ENCODE measurements at places on chromosomes 1 and 21.
A peak's percentile ranks its signal among the peaks of the same experiment; 100 is the strongest.

DNA sequence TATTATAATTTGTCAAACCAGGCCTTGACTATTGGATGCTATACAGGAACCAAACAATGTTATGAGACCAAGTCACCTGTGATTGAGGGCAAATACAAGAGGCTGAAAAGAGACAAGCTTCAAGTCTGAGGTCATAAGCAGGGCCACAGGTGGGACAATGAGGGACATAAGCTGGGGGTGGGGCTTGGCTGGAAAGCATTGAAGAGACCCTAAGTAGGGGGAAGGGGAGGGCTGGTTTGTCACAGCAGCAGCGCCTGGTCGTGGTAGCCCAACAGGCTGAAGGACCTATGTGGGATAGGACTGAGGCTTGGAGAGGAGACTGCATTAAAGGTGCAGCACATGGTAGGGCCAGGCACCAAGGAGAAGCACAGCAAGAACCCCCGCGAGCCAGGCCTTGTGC is 17.9 kb downstream of the HMGN2 start:
- no peak for DNase-seq

GRCh38 chr1:48236716-48237470 is 14.4 kb downstream of the SLC5A9 start:
- no peak for DNase-seq

DNA sequence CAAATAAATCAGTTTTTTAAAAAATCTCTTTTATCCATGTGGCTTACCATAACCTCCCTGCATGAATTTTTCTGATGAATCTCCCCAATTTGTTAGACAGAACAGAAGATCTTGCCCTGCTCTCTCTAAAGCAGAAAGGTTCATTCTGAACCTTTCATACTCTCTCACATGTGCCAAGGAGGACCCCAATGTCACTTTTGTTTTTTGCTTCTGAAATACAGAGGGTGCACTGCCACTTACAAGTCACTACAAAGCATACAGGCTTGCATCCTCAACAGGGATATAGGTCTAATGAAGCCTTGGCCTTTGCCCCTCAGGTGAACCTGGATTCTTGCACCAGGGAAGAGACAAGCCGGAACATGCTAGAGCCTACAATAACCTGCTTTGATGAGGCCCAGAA is 4.8 kb downstream of the RGS4 start:
- no peak for DNase-seq

- DNase-seq = no peak
Measured at GRCh38 chr21:42461881-42462877, 33.8 kb downstream of the RSPH1 start.

DNA sequence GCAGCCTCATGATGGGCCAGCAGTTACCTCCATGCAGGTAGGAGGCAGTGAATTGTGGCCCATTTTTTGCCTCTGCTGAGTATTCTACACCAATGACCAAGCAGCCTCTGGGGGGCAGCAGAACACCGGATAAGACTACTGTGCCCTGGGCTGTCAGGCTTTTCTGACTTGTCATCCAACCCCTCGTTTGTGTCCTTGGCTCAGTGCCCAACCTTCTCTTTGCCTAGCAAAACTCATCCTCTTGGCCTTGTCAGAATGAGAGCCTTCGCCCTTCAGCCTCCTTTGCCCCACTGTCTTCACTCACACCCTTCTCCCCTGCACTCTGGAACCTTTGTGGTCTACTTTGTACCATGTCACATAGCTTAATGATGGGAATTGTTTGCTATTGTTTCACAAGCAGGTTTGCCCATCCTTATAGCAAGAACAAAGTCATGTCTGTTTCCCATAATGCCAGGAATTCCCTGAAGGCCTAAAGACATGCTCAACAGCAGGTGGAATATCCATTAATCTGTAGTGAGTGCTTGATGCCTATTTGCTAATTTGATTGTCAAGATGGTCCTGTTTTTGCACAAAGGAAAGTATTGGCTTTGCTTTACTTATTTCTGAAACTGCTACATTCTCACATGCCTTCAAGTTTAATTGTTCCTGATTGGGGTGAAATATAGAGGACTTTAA is 255.9 kb downstream of the HHAT start:
- peak; percentile 85 for DNase-seq

GRCh38 chr21:26148840-26149354 is 21.7 kb downstream of the APP start:
- DNase-seq = no peak

- DNase-seq = no peak
Measured at GRCh38 chr21:31145274-31145673, 107.0 kb upstream of the KRTAP19-8 start.

DNA sequence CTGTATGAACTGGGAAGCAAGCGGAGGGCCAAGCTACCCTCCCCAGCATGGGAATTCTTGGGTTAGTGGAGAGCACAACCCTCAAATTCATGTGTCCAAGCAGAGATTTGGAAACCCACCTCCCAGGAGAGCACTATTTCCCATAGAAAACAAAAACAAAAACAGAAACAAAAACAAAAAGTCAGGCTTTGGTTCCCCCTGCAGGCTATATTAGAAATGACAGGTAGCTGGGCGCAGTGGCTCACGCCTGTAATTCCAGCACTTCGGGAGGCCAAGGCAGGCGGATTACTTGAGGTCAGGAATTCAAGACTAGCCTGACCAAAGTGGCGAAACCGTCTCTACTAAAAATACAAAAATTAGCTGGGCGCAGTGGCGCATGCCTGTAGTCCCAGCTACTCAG is 10.8 kb downstream of the MINDY1 start:
- peak; percentile 17 for DNase-seq

- no peak for DNase-seq
Measured at GRCh38 chr1:66521721-66522365, 12.1 kb upstream of the SGIP1 start.

DNA sequence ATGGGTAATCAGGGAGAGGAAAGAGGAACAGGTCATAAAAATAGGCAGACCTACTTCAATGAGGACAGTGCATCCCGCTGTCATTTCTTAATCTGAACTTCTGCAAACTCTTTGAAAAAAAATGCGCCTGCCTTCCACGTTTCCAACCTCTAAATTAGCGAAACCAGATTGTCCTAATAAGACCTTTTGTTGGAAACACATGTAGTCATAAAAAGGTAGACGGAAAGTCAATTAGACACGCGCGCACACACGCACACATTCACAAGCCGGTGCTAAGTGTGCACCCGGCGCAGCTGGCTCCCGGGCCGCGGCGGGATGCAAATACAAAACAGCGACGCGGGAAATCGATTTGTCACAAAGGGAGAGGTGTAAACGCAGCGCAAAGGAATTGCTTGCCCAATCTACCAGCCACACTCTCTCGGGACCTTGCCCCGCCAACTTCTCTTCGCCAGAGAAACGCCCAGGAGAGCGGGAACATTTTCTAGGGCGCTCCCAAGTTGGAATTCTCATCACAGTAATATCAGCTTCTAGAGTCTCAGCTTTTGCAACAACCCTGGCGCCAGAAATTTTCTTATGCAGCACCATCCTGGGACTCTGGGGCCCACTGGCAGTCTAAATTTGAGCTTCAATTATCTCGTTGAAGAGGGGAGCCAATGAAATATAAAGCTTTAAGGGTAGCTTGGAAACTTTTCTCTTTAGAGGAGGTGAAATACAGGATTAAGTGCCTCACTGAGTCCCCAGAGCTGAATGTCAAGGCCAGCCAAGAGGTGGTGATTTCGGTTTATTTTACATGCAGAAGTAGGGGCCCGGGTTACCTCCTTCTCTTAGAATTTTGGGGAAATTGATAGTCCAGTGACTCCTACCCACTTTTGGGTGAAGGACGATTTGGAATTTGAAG is 4.5 kb downstream of the PRRX1 start:
- no peak for DNase-seq

DNA sequence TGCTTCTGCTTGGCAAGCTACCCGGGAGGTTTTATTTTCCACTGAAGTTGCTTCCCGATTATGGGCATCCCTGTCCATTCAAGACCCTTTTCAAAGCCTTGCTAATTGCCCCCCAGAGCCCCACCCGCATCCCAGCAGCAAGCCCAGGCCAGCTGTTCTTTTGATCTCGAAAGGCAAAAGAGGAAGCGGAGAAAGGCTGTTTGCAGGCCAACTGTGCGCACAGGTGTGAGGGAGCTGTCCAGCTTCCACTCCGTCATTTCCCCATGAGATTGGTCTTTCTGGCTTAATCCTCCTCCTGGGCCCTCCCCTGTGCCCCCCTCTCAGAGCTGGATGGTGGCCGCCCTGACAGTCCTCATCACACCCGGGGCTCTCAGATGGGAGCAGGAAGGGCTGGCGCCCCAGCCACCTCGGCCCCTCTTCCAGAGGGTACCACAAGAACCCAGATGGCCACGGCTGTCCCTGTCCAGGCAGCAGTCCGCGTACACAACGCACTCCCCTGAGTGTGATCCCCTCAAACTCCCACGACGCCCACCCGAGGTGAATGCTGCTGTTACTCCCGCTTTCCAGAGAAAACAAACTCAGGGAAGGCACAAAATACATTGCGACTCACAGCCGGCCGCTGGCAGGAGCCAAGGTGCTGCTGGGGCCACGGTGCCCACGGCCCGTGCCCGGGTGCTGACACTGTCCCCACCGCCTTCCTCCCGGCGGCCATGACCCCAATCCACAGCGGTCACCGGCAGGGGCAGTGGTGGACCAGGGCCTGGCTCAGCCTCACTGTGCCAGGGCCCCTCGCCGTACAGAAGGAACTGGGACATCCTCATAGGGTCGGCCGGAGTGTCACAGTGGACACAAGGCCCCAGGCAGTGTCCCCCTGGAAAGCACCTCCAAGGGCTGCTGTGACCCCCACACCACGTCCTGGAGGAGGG is 121.9 kb downstream of the CRYAA start:
- no peak for DNase-seq

DNA sequence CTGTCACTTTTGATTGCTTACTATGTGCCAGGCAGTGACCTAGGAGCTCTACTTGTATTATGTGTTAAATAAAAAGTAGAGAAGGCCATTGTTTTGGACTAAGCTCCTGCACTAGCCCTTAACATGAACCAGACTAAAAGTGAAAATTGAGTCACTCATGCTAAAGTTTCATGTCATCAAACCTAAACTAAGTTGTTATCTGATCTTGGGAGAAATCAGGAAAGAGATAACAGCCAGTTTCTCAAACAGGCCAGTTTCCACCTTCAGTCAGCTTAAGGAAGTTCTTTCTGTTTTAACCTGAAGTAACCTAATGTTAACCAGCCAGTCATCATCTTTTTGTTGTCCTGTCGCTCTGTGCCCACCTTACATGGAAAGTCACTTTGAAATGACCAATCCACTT is 102.1 kb upstream of the MARK1 start:
- no peak for DNase-seq

DNA sequence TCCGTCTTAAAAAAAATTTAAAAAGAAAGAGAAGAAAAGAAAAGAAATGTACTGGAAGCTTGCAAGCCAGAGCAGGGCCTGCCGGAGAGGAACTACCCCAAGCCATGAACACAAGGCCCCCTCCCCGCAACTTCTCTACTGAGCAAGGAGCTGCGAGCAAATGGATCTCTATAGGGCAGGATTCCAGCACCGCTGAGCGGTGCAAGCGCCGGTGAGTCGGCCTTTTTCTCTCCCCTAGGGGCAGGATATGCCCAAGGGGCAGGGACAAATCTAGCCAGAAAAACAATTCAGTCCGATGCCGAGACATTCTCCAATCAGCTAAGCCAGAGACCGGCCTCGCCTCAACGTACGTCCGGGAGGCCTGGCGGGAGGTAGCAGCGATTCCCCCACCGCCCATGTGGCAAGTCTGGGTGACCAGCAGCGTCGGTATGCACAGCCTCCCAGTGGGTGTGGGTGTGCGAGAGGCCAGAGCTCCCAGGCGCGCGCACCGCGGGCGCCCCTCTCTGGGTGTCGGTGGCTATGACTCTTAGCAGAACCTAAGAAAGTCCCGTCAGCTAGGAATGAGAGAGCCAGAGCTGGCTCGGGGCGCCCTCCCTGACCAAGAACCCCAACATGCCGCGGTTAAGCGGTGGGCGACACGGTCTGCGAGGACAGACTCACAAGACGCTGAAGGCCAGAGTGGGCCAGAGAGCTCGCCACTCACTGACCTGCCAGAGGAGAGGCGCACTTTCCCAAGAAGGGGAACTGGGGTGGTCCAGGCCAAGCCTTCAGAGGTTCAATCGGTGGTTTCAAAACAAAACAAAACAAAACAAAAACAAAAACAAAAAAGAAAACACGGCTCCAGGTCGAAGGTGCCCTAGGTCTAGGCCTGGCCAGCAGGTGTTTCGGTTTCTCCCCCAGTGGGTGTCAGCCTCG is 1.9 kb downstream of the CSMD2 start:
- peak; percentile 79 for DNase-seq

DNA sequence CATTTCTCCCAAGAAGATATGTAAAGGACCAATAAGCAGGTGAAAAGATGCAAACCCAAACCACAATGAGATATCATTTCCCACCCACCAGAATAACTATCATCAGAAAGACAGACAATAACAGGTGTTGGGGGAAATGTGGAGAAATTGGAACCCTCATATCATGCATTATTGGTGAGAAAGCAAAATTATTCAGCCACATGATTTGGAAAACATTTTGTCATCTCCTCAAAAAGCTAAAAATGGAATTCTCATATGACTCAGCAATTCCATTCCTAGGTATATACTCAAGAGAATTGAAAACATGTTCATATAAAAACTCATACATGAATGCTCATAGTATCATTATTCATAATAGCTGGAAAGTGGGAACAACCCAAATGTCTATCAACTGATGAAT is 25.1 kb upstream of the RNF186 start:
- DNase-seq = no peak

- DNase-seq = no peak
Measured at GRCh38 chr1:101220906-101221305, 15.9 kb upstream of the S1PR1 start.

GRCh38 chr1:4327142-4327541 is 327.3 kb upstream of the AJAP1 start:
- no peak for DNase-seq

GRCh38 chr1:17688217-17688810 is 66.8 kb upstream of the ACTL8 start:
- no peak for DNase-seq

DNA sequence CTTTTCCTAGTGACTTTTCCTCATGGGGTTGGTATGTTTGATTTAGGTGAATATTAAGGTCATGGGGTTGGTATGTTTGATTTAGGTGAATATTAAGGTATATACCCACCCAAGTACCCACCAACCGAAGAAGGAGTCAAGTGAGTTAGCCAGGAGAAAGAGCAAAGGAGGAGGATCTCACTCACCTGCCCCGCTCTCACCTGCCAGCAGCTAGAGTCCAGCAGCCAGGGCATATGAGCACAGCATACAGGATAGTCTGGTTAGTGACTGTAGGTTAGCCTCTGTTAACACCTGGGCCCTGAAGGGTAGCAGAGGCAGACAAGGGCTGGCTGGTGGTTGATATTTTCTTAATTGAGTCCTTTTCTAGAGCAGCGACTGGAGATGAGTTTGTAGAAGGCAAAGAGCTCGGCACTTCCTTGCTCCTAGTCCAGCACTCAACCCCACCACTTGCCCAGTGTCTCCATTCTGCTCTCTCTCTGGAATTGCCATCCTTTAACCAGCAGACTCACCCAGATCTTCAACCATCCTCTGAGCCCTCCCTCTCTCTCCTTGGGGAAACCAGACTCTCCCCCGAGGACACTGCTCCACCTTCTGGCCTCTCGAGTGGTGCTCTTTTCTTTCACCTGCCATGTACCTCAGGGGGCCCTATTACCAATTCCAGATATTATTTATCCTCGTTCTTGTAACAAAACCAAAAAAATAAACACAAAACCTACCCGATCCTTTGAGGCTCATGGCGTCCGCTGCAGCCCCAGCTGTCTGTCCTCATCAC is 16.3 kb upstream of the DESI2 start:
- DNase-seq = no peak

- DNase-seq = no peak
Measured at GRCh38 chr21:16185766-16186165, 456.0 kb downstream of the USP25 start.
